ENCODE measurements at places on chromosomes 1 and 21.
A peak's percentile ranks its signal among the peaks of the same experiment; 100 is the strongest.

- no peak for DNase-seq
These were observed 54.0 kb downstream of the PGBD5 start for GRCh38 chr1:230371923-230372703.

GRCh38 chr21:25297117-25297516 is 310.2 kb downstream of the MRPL39 start:
- DNase-seq, result no peak

DNA sequence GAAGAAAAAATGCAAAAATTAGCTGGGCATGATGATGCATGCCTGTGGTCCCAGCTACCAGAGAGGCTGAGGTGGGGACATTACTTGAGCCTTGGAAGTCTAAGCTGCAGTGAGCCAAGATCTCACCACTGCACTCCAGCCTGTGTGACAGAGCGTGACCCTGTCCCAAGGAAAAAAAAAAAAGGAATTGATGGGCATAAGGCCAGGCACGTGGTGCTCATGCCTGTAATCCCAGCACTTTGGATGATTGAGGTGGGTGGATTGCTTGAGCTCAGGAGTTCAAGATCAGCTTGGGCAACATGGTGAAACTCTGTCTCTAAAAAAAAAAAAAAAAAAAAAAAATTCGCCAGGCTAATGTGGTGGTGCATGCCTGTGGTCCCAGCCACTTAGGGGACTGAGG is 55.8 kb upstream of the ATP2B4 start:
- DNase-seq, result no peak

GRCh38 chr1:51990478-51990965 is at the start of gene RAB3B:
Gene RAB3B, minus strand, starts transcription at chr1:51990700. Its CDS starts 13,583 bp downstream, at chr1:51977117.
- peak; percentile 59 for DNase-seq
